ENCODE measurements at places on chromosomes 13 and 19.

DNA sequence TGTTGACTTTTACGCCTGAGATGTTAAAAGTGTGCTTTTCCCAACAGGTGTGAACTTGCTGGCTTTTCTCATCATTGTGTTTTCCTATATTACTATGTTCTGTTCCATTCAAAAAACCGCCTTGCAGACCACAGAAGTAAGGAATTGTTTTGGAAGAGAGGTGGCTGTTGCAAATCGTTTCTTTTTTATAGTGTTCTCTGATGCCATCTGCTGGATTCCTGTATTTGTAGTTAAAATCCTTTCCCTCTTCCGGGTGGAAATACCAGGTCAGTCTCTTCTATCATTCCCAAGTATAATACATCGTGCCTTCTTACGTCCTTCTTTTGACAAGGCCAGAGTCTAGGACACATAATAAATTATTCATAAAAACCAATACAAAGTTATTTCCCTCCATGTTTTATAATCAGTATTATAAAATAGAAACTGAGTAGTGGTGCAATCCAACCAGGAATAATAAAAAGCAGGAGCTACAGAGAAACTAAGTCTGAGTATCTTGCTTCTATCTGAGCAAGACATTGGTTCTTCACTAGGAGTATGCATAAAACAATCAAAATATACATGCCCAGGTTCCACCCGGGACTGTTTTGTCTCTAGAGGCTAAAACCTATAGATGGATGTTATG lies 57.9 kb downstream of the RXFP2 start:
- DNase-seq = no peak

GRCh38 chr13:97574926-97575325 lies 141.0 kb downstream of the RAP2A start:
- no peak for DNase-seq

- no peak for DNase-seq
These were observed 20.8 kb downstream of the ZC3H13 start for GRCh38 chr13:46031581-46032263.

GRCh38 chr19:30281906-30282305 lies 90.3 kb upstream of the ZNF536 start:
- DNase-seq = no peak

DNA sequence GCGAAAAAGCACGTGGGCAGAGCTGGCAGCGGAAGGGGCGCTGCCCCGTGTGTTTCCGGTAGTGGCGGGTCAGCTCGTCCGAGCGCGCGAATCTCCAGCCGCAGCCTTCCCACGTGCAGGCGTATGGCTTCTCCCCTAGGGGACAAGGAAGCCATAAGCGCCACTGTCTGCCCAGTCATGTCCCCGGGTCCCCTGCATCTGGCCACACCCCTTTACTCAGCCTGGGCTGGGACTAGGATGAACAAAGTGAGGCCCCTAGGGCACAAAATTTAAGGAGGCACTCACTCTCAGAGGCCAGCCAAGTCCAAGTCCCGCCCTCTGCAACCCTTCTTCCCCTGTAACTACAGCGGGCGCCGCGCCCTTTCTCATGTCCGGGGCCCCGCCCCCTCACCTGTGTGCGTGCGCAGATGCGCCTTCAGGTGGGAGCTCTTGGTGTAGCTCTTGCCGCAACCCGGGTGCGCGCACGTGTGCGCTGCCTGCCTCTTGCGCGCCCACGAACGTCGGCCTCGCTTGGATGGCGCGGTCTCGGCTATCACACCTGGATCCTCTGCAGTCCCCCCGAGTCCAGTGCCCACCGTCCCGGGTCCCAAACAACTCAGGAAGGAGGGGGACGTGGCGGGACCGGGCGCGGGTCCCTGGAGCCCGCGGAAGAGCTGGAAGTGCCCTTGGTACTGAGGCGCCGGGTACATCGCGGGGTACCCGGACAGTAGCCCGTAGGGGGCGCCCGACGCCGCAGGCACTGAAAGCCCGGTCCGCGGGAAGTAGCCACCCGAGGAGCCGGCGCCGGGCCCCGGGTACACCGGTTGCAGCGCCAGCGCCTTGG lies 1.9 kb downstream of the KLF1 start:
- DNase-seq = peak; percentile 82

- DNase-seq = no peak
These were observed 810.2 kb downstream of the UQCRFS1 start for GRCh38 chr19:28402701-28403290.

- DNase-seq = no peak
These were observed 2.8 kb downstream of the RPS15 start for GRCh38 chr19:1441022-1441426.
